ENCODE measurements at places on chromosomes 2 and 18. TPM values are rescaled to one million over a fixed set of nuclear protein-coding genes. Genes with fewer than 3 reads are reported as not detected.

Gene STPG4
- polyA plus RNA-seq: not detected

Gene ANKRD30BL
- polyA plus RNA-seq: not detected

- no peak for DNase-seq
Measured at GRCh38 chr2:127014224-127014623, 92.7 kb downstream of the BIN1 start.

DNA sequence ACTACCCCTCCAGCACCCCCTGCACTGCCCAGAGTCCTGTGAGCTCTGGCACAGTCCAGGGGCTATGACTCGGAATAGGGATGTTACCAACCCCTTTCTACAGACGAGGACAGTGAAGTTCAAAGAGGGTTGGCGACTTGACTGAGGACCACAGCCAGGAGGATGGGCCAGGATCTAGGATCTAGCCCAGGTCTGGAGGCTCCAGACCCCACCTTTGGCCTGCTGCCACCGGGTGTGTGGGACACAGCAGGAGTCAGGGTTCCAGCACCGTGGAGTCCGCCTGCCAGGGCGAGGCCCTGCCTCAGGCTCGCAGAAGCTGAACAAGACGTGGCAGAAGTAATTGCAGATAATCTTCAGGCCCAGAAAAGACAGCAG is 37.9 kb upstream of the GPC1 start:
- no peak for DNase-seq

Gene HOXD3
- polyA plus RNA-seq: not detected

DNA sequence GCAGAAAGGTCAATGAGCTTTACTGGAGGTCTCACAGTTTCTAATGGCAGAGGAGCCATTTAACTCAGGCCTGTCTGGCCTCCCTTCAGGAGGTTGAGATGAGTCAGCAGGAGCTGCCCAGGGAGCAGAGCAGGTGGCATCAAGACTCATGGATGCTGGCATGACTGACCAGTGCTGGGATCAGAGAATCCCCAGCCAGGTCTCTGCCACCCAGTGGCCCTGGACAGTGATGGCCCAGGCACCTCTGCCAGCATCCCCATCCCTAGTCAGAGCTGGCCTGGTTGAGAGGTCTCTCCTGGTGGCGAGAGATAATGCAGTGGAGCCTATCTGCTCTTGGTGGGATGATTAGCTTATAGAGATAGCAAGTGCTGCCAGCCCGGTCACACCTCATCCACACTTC is 43.1 kb downstream of the GYPC start:
- DNase-seq: no peak

DNA sequence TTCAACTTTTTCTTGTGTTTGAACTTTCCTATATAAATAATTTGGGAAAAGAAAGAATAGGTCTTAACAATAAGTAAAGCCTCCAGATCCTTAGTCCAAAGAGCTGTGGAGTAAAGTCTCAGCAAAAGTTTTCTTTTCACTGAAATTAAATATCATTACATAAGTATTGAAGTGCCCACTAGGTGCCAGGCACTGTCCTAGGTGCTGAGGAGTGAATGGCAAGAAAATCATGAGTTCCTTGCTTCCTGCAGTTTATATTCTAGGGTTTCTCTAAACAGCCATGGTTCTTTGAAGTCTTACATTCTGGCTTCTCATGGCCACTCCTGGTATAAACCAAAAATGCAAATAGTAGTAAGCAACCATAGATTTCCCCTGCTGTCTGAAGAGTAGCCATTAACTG is 59.7 kb downstream of the SPP2 start:
- no peak for DNase-seq

Gene IGFBP5
- polyA plus RNA-seq: 0.15 TPM
